ENCODE measurements at places on chromosomes 1 and 21.

DNA sequence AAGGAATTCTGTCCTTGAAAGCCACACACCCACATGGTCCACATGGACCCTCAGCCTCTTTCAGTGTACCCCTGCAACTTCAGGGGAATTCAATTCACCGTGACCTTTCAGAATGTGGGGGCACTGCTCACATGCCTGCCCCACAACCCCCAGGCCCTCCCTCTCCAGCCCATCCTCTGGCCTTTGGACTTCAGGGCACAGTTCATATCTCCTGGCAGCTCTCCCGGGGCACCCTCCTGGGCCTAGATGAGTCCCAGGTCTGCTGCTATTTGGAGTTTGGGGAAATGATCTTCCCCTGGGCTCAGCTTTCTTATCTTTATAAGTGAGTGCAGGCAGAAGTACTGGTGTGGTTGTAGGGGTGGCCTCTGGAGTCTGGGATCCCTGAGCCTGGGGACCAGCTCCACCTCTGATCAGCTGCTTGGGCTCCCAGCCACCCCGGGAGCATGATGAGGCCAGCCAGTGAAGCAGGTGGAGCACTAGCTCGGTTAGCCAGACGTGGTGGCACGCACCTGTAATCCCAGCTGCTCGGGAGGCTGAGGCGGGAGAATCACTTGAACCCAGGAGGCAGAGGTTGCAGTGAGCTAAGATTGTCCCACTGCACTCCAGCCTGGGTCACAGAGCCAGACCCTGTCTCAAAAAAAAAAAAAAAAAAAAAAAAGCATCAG is 15.8 kb downstream of the C1orf167 start:
- DNase-seq = no peak

GRCh38 chr1:179017383-179018326 is 8.0 kb upstream of the FAM20B start:
- no peak for DNase-seq

DNA sequence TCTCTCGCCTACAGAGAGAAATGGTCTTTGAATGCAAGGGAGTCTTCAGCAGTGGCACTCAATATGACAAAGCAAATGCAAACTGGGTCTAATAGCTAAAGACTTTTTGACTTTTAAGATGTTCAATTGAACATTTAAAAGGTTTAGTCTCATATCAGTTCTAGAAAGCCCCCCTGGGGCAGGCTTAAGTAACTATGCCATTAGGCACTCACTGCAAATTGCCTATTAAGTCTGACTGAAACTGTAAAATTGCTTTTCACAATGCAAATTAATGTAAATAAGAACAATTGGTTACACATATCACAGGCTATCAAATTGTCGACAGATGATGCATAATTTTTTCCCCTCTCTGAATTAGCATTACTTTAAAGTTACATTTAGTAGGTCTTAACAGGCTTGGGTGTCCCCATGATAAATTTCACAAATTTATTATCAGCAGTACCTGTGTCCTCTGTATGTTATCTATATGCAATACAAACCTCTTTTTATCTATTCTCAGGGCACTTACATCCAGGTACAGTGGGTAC is 329.1 kb downstream of the LRRIQ3 start:
- no peak for DNase-seq

DNA sequence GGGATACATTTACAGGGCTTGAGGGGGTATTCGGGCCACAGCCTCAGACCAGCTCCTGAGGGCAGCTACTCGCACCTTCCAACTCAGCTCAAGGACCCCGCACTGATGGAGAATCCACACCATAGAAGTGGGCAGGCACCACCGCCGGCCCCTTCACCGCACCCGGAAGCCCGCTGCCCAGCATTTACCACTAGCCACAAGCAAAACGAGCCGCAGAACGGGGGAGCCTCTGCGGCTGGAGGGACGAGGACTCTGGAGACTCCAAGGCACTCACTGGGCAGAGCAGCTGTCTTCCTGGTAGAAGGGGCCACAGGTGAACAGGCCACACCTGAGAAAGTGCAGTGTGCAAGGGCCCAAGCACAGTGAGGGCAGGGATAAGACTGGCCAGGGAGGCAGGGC is 5.4 kb downstream of the UBE2J2 start:
- DNase-seq = no peak

DNA sequence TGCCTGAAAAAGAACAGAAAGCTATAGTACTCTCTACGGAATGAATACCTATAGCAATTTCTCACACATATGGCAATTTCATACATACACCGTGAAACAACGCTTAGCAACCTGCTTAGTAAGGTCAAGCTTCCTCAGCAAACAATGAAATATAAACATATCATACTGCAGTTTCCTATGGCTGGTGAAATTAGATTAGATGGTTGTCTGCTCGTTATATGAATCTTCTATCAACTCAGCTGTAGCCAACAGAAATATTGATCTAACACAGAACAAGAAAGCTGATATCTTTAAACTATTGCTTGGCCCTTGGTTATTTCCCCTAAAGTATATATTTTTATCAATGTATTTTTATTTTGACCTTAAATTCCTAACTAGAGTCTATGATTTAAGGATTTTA is 187.8 kb downstream of the SLC44A5 start:
- DNase-seq = no peak

- DNase-seq = no peak
Measured at GRCh38 chr1:160081261-160081936, at the start of gene KCNJ9. Gene KCNJ9 (plus strand): TSS chr1:160081538. CDS start chr1:160084031, 2,493 bp downstream.

GRCh38 chr1:198845271-198845670 is 206.4 kb downstream of the PTPRC start:
- no peak for DNase-seq

DNA sequence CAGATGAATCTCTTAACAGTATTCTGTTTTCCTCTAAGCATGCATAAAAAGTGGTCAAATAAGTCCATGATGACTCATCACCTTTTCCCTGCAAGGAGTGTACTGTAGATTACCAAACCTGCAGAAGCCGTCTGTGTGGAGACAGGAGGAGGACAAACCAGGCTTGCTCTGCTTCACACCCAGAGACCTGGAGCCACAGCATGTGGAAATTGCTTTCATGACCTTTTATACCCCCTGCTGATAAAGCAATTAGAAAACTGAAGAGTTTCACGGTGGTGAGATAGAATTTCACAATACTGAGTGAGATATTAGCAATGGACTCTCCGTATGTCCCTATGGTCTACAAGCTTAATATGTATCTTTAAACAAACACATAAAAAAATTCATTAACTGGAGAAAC is 9.4 kb downstream of the CORT start:
- no peak for DNase-seq

Measured in glomerular endothelial cell (primary cell).